Stimulated activated CD4-positive, alpha-beta T cell treated with anti-CD3 and anti-CD28 coated beads, Interleukin-1b, Interleukin-23, amount 100 ng/mL, for 1 hour (primary cell): ENCODE measurements at places on chromosomes 7 and 10.

- DNase-seq: no peak
Observed at GRCh38 chr10:96973809-96974747, 142.0 kb downstream of the LCOR start.

- no peak for DNase-seq
Observed at GRCh38 chr10:52213321-52213752, 100.7 kb upstream of the DKK1 start.

GRCh38 chr7:94970085-94970576 lies 62.7 kb downstream of the PPP1R9A start:
- no peak for DNase-seq

DNA sequence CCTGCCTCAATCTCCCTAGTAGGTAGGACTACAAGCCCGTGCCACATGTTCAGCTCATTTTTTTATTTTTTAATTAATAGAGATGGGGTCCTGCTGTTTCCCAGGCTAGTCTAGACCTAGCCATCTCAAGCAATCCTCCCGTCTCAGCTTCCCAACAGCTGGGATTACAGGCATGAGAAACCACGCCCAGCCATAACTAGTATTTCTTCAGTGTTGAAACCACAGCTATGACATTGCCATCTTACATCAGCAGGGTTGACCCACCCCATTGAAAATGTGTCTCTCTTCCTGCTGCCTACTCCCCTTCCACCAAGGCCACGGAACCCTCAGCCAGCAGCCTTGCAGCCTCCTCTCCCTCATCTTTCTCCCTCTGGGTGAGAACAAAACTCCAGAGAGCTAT lies 62.1 kb upstream of the ZNF746 start:
- DNase-seq: no peak

DNA sequence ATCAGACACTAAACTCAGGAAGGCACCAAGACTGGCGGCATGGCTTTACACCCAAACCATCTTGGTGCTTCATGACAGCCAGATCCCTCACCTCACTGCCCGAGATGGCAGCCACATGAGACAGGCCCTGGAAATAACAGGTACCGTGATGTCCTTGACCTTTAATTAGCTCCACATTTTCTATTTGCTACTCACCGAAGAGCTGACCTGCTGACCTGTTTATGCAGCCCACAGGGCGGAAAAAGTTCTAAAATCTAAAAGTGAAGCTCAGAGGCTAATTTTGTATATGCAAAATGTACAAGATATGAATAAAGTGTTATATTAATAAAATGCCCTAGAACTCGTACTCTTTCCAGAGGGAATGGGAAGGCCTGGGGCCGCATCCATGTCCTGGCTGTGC lies 51.6 kb upstream of the RASGEF1A start:
- DNase-seq: no peak

DNA sequence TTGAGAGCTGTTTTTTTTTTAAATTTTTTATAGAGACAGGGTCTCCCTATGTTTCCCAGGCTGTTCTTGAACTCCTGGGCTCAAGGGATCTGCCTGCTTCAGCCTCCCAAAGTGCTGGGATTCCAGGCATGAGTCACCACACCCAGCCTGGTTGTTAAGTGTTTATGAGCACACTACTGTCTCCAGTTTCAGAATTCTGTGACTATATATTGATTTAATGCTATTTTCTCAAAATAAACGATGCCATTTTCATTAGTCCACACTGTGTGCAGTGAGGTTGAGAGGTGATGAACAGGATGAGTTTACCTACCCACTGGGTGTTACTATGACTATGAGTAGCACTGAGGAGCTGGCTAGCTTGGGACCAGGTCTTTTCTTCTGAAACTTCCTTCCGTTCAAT lies 110.9 kb upstream of the FAM180A start:
- DNase-seq: no peak
